ENCODE measurements at places on chromosomes 3 and 15.

- DNase-seq = no peak
Observed at GRCh38 chr3:192818126-192818525, 90.8 kb upstream of the FGF12 start.

DNA sequence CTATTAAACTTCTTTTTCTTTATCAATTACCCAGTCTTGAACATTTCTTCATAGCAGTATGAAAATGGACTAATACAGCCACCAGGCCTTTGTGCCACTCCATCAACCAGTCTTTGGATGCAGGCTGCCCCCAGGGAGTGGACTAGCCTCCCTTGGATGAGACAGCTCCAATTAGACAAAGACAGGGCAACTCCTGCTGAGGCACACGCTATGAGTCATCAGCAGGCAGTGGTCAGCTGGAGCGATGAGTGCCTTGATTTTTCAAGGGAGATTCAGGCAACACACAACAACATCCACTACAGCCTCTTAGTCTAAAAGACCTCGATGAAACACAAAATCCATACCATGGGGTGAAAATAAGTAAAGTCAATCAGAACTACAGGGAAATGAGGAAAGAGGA is 160.1 kb downstream of the ARRDC4 start:
- no peak for DNase-seq

- DNase-seq = no peak
Observed at GRCh38 chr3:184785890-184786279, 26.1 kb upstream of the VPS8 start.

- DNase-seq = no peak
Observed at GRCh38 chr3:196193736-196194541, 17.3 kb downstream of the ZDHHC19 start.

DNA sequence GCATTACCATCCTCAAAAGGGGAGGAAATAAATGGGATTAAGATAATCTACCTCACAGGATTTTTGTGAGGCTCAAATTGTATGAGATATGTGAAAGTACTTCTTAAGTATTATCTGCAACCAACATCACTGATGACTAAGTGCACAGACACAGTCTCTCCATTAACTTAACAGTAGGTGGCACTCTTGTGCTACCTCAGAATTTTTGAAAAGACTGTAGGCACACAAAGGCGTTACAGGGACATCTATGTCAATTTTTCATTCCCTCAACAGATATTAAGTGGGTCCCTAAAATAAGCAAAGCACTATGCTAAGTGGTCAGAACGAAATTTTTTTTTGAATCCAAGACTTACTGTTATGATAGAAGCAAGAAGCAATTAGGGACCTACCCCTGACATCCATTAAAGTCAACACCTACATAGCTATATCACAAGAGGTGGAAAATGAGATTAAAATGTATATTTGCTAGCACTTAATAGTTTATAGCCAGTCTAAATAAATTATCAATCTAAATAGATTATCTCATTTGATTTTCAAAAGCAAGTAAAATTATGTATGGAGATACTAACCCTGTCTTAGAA is 52.9 kb downstream of the RYK start:
- DNase-seq = no peak

GRCh38 chr3:105976196-105976595 is 107.4 kb upstream of the CBLB start:
- no peak for DNase-seq

DNA sequence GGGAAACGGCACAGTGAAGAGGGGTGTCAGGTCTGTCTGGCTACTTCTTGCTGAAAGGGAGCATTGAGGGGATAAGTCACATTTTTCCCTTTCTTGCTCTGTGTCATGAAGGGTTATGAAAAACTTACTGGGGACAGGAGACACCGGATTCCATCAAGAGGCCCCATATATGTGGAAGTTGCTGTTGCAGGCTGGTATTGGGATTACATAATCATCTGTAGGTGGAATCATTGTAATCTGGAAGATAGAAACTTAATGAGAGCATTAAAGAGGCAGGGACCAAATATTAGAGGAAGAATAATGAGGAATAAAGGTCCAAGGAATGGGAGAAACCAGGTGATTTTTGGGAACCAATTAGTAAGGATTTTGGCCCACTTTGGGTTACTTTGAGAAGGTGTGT is 4.2 kb upstream of the TCAIM start:
- DNase-seq = no peak

DNA sequence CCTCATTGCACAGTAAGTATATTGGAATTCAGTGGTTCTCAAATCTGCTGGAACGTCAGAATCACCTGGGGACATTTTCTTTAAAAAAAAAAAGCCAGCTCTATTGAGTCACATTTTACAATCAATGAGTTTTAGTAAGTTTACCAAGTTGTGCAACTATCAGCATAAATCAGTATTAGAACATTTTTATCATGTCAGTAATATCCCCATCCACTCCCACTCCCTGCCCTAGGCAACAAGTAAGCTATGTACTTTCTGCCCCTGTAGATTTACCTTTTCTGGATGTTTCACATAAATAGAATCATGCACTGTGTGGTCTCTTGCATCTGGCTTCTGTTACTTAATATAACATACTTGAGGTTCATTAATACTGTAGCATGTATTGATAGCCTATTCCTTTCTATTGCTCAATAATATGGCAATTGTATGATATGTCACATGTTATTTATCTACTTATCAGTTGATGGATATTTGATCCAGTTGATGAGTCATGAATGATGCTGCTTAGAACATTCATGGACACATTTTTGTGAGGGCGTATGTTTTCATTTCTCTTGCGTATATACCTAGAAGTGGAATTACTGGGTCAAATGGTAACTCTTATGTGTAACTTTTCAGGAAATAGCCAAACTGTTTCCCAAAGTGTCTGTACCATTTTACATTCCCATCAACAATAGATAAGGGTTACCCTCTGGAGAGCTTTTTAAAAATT is 180.5 kb downstream of the THSD4 start:
- no peak for DNase-seq

DNA sequence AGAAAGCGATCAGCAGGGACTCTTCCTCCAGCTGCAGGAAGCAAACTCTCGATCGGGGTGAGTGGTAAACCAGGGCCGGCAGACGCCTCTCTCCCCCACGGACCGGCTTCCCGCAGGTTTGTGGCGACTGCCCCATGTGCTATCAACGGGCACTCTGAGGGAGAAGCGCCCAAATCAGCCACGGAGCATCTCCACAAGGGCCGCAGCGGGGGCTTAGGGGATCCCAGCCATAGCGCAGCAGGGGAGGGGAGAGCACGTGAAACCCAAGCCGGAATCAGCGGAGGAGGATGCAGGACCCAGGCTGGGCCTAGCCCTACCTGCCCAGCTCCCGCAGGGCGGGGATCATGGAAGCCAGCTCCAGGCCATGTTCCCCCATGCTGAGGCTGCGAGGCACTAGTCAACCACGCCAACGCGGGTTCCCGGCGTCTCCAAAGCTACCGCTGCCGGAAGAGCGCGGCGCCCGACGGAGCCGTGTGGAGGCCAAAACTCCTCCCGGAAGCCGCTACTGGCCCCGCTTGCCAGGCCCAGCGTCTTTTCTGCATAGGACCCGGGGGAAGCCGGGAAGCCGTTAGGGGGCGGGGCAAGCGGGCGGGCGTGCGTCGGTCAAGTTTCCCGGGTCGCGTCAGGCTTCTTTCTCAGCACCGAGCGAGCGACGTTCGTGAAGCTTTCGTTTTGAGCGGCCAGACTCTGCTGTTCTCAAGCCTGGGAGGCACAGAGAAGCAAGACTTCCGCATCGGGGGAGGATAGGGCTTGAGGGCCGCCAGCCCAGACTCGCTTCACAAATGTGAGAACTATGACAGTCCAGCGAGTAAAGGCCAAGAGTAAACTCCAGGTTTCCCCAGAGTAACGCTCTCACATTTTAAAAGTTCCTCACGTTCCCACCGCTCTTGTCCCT is at the start of gene ATR:
Gene ATR (minus strand): TSS at position 405 of the 895 bp plus-strand sequence. CDS start 29 bp downstream, at position 376.
- DNase-seq = peak; percentile 93

- DNase-seq = no peak
Observed at GRCh38 chr3:27089068-27089467, 280.1 kb downstream of the NEK10 start.

All from stimulated activated CD4-positive, alpha-beta T cell treated with anti-CD3 and anti-CD28 coated beads, Interleukin-12 subunit alpha, Interleukin-12 subunit beta, amount 100 ng/mL, for 24 hours (primary cell).